GM12878 (cell line): ENCODE measurements at places on chromosomes 5 and 9. TPM values are rescaled to one million over a fixed set of nuclear protein-coding genes. Genes with fewer than 3 reads are reported as not detected.

GRCh38 chr9:14347406-14348122, 33.6 kb upstream of the NFIB start:
- H3K4me3 ChIP-seq = no peak overlapping the region
- no peak for DNase-seq
- H3K4me1 ChIP-seq = no peaks in the 10 kb centered on the region
- no peaks in the 10 kb centered on the region for H3K36me3 ChIP-seq

Gene FAM78A
- total RNA-seq = 25.1 and 25.4 TPM in 2 replicates

DNA sequence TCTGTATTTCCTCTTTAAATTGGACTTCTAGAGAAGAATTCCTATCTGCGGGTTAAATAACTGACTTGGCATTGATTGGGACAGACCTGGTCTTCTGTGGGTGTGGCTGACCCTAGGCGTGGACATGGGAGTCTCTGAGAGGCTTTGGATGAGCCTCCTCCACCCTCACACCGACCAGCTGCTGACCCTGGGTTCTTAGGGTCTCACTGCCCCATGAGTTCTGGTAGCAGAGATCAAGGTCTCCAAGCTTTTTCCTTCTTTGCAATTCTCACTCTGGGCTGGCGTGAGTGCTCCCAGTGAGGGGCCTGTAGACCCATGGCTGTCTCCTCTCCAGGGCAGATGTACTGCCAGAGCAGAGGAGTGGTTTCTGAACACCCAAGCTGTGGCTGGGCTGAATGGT, 41.6 kb upstream of the PITX1 start:
- H3K27ac ChIP-seq = no peak overlapping the region
- no peaks in the 10 kb centered on the region for H3K4me1 ChIP-seq
- H3K27me3 ChIP-seq = peaks cover 1% of the 10 kb centered on the region
- no peaks in the 10 kb centered on the region for H3K36me3 ChIP-seq

Gene PTGDS
- not detected in 2 replicates for total RNA-seq

GRCh38 chr5:132762246-132763000, 14.6 kb downstream of the SEPTIN8 start:
- no peak for DNase-seq
- H3K36me3 ChIP-seq = peaks cover 6% of the 10 kb centered on the region
- no peaks in the 10 kb centered on the region for H3K27me3 ChIP-seq

DNA sequence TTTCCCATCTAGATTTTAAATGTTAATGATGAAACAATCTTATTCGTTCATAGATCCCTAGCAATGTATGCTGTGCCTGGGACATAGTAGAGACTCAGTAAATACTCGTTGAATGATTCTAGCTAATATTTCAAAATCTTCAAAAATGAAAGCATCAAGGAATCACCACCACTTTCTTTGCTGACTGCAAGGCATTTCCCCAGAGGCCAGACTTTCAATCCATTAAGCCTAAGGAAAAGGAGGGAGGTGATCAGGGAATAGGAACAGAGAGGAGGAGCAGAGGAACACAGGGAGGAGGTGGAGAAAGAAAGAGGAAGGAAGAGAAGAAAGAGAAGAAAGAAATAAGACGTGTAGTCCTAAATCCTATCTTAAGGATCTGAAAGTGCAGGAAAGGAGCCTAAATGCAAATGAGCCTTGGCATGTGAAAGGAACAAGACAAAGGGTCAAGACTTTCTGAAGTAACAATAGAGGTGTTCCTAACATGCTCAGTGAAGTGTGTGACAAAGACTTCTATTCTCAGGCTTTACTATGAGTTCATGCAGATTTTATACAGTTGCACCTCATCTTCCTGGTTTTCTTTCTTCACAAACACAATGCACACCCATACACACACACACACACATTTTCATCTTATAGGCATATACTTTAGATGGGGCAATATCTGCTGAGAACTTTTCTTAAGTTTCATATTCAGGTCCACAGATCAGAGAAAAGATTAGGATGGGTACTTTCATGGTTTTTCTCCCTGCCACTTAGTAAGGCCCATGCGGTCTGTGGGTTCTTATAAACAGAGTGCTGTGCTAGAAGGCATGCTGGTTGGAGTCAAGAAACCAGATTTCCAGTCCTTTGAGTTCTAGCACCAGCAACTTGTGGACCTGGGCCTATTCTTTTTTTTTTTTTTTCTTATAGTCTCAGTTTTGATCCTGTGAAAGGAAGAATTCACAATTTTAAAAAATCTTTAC, 512.2 kb upstream of the TNC start:
- H3K4me3 ChIP-seq = no peak overlapping the region
- no peaks in the 10 kb centered on the region for H3K36me3 ChIP-seq
- H3K27me3 ChIP-seq = no peaks in the 10 kb centered on the region
- no peaks in the 10 kb centered on the region for H3K4me1 ChIP-seq

DNA sequence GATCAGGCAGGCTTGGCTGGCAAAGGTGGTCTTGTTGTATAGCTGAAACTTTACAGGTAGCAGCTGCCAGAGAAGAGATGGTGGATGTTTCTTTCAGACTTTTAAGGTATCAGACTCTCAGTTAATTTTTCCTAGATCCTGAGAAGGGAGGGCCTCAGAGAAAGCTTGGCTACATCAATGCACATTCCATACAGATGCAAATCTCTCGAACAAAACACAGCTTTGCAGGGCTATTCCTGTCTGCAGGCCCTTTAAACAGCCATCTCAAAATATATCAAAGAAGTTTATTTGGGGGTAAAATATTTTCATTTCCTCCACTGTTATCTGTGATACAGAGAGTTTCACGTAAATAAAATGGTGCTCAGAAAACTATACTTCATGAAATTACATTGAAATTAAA, 1584.4 kb downstream of the EFNA5 start:
- no peak for DNase-seq
- no peak overlapping the region for H3K4me3 ChIP-seq
- no peak overlapping the region for H3K27ac ChIP-seq

DNA sequence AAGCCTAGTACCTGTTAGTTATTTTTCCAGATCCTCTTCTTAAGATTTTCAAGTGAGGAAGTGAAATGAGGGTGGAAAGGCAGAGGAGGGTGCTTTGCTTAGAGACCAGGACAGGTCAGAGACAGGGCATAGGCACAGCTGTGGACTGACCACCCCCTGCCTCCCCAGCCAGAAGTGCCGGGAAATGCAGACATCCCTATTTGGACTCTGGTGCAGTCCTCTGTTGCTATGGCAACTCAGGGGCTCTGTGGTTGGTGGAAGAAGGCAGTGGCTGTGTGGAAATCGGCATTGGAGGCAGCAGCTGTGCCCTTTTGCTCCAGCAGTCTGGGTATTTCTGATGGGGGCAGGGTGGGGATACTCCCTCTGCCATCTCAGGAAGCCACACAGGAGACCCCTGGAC, 43.3 kb upstream of the NDFIP1 start:
- H3K36me3 ChIP-seq = no peaks in the 10 kb centered on the region
- no peak for DNase-seq
- no peaks in the 10 kb centered on the region for H3K4me1 ChIP-seq
- no peaks in the 10 kb centered on the region for H3K27me3 ChIP-seq

DNA sequence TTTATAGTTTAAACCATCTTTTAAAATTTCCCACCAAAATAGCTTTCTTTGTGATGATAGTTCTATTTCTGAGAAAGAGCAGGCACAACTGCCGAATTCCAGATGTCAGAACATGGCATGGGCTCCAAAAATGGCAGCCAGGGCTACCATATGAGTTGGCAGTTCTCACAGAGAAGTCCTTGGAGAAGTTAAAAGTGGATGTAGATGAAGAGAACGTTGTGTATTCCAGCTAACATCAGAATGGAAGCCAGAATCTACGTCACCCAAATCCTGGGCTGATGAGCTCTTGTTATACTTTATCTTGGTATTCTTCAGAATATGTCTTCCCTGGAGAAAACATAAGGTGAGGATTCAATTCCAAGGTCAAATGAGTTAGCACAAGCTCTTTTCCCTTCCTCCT, 66.9 kb upstream of the BASP1 start:
- H3K27me3 ChIP-seq = no peaks in the 10 kb centered on the region
- no peaks in the 10 kb centered on the region for H3K36me3 ChIP-seq
- H3K27ac ChIP-seq = no peak overlapping the region
- DNase-seq = no peak
- H3K4me3 ChIP-seq = no peak overlapping the region

DNA sequence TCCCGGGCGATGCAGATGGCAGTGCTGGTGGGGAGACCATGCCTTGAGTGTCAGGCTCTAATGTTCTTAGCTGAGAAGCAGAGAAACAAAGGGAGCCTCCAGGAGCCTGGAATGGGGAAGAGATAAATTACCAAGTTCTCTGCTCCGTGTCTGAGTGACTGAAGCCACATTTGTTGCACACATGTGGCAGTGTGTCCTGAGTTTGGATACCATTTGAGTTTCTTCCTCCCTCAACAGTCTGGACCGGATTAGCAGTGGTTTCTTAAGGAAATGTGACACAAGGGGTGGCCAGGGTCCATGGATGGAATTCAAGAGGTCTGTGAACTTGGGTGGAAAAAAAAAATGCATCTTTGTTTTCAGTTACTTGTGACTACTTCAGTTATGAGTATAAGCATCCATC, 50.7 kb upstream of the GARNL3 start:
- DNase-seq = no peak
- H3K36me3 ChIP-seq = no peaks in the 10 kb centered on the region
- H3K27me3 ChIP-seq = no peaks in the 10 kb centered on the region
- H3K4me1 ChIP-seq = no peaks in the 10 kb centered on the region

DNA sequence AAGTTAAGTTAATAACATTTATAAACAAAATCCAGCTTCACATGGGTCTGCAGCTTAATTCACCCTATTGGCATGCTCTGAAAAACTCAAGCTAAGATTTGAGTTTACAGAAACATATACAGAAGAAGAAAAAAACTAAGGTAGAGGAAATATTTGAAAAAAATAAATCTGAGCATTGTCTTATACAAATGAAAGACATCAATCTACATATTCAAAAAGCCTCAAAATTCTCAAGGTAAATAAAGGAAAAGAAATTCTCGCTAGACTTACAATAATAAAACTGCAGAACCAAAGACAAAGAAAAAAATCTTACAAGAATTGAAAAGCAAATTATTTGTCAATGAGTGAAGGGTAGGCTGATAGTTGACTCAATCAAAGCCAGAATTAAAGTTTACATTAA, 493.4 kb downstream of the CETN3 start:
- no peak overlapping the region for H3K27ac ChIP-seq
- no peaks in the 10 kb centered on the region for H3K27me3 ChIP-seq
- H3K4me1 ChIP-seq = no peaks in the 10 kb centered on the region
- H3K4me3 ChIP-seq = no peak overlapping the region

GRCh38 chr5:173443971-173444370, 115.8 kb upstream of the STC2 start:
- H3K27me3 ChIP-seq = no peaks in the 10 kb centered on the region; the same call in 1 of the 2 replicates
- H3K27ac ChIP-seq = no peak overlapping the region
- H3K4me3 ChIP-seq = no peak overlapping the region
- DNase-seq = no peak
- H3K4me1 ChIP-seq = no peaks in the 10 kb centered on the region

GRCh38 chr5:171681677-171682076, 103.9 kb upstream of the SMIM23 start:
- H3K4me3 ChIP-seq = no peak overlapping the region
- no peaks in the 10 kb centered on the region for H3K27me3 ChIP-seq
- H3K27ac ChIP-seq = no peak overlapping the region
- no peaks in the 10 kb centered on the region for H3K4me1 ChIP-seq
- DNase-seq = no peak

Gene ADAMTS16
- 0.08 TPM in 1 of 2 replicates, not detected in the other for total RNA-seq

- H3K4me3 ChIP-seq = no peak overlapping the region
- no peaks in the 10 kb centered on the region for H3K27me3 ChIP-seq
- H3K36me3 ChIP-seq = no peaks in the 10 kb centered on the region
- no peak for DNase-seq
- H3K27ac ChIP-seq = no peak overlapping the region
Observed at GRCh38 chr9:81776390-81776789, 87.0 kb upstream of the TLE1 start.

DNA sequence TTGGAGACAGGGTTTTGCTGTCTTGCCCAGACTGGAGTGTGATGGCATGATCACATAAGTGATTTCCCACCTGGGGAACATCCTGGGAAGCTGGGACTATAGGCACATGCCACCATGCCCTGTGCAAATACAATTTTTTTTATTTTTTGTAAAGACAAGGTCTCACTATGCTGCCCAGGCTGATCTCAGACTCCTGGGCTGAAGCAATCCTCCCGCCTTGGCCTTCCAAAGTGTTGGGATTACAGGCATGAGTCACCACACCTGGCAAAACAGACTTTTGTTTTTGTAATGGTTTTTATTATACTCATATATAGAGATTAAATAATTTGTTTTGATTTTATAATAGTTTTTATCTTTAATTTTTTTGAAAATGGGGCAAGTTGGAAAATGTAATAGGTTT, 14.7 kb downstream of the DNAJC25 start:
- no peak overlapping the region for H3K27ac ChIP-seq
- no peak overlapping the region for H3K4me3 ChIP-seq
- no peak for DNase-seq
- no peaks in the 10 kb centered on the region; the same call in 1 of the 2 replicates for H3K36me3 ChIP-seq

DNA sequence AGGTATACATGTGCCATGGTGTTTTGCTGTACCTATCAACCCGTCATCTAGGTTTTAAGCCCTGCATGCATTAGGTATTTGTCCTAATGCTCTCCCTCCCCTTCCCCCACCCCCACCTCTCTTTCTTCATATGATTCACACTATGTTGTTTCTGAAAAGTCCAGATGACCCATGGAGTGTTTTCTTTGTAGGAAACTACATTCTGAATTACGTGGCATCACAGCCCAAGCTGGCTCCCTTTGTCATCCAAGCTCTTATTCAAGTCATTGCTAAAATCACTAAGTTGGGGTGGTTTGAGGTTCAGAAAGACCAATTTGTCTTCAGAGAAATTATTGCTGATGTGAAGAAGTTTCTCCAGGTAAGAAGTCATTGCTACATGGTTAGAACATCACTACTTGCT, 30.4 kb downstream of the RANBP17 start:
- no peak for DNase-seq
- H3K27ac ChIP-seq = no peak overlapping the region
- no peak overlapping the region for H3K4me3 ChIP-seq
- H3K36me3 ChIP-seq = no peaks in the 10 kb centered on the region
- H3K27me3 ChIP-seq = no peaks in the 10 kb centered on the region

GRCh38 chr5:83802686-83803085, 82.0 kb upstream of the HAPLN1 start:
- no peak overlapping the region for H3K27ac ChIP-seq
- no peaks in the 10 kb centered on the region for H3K27me3 ChIP-seq
- no peak for DNase-seq
- no peaks in the 10 kb centered on the region for H3K4me1 ChIP-seq

- no peaks in the 10 kb centered on the region for H3K36me3 ChIP-seq
- H3K27me3 ChIP-seq = peaks cover 9% of the 10 kb centered on the region
- H3K27ac ChIP-seq = no peak overlapping the region
Observed at GRCh38 chr5:150306775-150307174, 4.1 kb upstream of the ARSI start.

Gene SLC45A2
- not detected in 2 replicates for total RNA-seq

DNA sequence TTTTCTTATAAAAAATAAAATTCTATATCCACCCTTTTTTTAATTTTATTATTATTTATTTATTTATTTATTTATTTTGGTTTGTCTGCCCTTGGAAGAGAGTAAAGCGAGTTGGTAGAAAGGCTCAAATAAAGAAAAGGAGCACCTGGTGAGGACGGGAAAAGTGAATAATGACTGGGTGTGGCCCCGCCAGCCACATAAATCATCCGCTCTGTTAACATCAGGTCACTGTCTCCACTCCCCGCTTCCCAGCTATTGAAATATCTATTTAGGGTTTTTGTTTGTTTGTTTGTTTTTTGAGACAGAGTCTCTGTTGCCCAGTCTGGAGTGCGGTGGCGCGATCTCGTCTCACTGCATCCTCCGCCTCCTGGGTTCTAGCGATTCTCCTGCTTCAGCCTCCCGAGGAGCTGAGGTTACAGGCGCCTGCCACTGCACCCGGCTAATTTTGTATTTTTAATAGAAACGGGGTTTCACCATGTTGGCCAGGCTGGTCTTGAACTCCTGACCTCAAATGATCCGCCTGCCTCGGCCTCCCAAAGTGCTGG, 844 bp downstream of the POLR3G start:
- no peak overlapping the region for H3K27ac ChIP-seq
- DNase-seq = no peak
- no peaks in the 10 kb centered on the region for H3K36me3 ChIP-seq
- H3K27me3 ChIP-seq = no peaks in the 10 kb centered on the region
- peak overlapping the region; percentile 89; the same call in 1 of the 2 replicates for H3K4me3 ChIP-seq
